Smooth muscle cell of trachea (primary cell): ENCODE measurements at places on chromosomes 7 and 10. TPM values are rescaled to one million over a fixed set of nuclear protein-coding genes. Genes with fewer than 3 reads are reported as not detected.

Gene CALHM3
- 0.15 TPM in 1 of 2 replicates, not detected in the other for total RNA-seq

Gene CNNM1
- total RNA-seq = 0.15 and 0.33 TPM in 2 replicates

Gene COL17A1
- total RNA-seq = under 0.01 and 1.6 TPM in 2 replicates

Gene ANKMY2
- 33.4 and 50.0 TPM in 2 replicates for total RNA-seq

Gene NOS3
- total RNA-seq = 0.99 and 2.0 TPM in 2 replicates

Gene NXPH1
- not detected in 2 replicates for total RNA-seq

Gene AKR1C4
- not detected in 2 replicates for total RNA-seq

Gene ZNRF2
- 6.5 and 8.3 TPM in 2 replicates for total RNA-seq
